ENCODE measurements at places on chromosomes 11 and 22.
A peak's percentile ranks its signal among the peaks of the same experiment; 100 is the strongest.

GRCh38 chr11:88801484-88802123 is 264.2 kb downstream of the GRM5 start:
- DNase-seq: no peak

- peak; percentile 45 for DNase-seq
Measured at GRCh38 chr11:30143098-30143705, 87.6 kb upstream of the FSHB start.

DNA sequence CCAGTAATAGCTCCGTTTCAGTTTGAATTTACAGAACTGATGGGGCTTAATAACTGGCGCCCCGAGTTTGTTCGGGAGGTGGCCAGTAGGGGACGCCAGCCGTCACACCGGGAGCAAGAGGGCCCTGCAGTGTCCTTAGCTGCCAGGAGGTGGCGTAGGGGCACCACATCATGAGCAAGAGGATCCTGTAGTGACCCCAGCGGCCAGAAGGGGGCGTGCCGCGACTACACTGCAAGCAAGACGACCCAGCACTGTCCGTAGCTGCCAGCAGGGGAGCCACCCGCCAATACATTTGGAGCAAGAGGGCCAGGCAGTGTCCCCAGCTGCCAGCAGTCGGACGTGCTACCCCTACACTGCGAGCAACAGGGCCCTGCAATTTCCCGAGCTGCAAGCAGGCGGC is 663.7 kb upstream of the B3GAT1 start:
- DNase-seq: peak; percentile 36

GRCh38 chr11:64533501-64533900 is 57.5 kb upstream of the SLC22A12 start:
- DNase-seq: no peak

DNA sequence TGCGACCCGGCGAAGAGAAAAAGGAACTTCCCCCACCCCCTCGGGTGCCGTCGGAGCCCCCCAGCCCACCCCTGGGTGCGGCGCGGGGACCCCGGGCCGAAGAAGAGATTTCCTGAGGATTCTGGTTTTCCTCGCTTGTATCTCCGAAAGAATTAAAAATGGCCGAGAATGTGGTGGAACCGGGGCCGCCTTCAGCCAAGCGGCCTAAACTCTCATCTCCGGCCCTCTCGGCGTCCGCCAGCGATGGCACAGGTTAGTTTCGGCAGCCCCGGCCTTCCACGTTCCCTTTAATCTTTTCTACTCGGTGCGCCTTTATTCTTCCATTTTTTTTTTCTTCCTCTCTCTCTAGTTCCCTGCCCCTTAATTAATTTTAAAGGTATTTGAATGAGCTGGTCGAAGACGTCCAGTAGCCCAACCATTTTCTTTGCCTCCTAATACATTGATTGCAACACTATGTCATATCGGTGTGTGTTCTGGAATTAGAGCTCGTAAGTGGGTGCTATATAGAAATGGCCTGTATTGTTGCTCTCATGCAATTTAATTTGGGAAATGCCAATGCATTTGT is 537 bp downstream of the EP300 start:
- DNase-seq: peak; percentile 42

DNA sequence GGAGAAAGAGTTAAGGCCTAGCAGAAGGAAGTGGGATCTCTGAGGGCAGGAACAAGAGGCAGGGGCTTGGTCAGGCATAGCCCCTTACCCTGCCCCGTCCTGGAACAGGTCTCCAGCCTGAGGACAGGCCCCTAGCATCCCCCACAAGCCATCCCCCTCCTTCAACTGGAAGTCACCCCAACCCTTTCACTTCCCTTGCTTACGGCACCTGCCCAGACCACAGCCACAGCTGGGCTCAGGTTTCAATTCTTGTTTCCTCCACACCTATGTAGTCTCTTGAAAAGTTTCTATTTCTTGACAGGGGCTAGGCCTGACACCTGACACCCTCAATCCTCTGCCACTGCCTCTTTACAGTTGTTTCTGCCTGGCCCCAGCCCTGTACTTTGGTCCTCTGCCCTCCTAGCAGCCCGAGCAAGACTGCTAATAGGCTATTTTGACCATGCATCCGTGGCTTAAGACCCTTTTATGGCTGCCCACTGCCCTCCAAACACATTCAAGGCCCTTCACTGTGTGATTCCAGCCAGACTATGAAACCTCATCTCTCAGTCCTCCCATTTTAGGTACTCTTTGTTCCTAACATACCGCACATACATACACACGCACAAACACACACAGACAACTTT is 10.9 kb upstream of the FCHSD2 start:
- no peak for DNase-seq

- DNase-seq: no peak
Measured at GRCh38 chr11:118896472-118896913, 12.8 kb downstream of the CXCR5 start.

GRCh38 chr22:39984746-39985145 is 10.0 kb upstream of the FAM83F start:
- no peak for DNase-seq

- no peak for DNase-seq
Measured at GRCh38 chr22:46579751-46580449, 40.3 kb upstream of the GRAMD4 start.

DNA sequence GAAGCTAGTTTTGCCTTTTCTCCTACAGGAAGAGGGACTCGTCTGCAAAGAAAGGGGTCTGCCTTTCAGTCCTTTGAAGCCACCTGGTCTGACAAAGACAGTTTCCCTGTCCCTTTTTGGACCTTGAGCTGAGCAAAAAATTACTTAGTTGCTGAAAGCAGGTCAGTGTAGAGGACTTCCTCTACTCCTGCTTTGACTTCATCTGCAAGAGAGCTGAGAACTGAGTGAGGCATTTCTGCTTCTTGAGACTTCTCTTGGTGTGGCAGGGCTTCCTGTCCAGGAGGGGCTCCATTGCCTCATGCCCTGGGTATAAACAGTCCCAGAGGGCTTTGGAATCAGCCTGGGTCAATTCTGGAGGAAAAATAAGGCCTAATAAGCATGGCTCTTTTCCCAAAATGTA is 73.1 kb downstream of the ZNRF3 start:
- DNase-seq: no peak

GRCh38 chr11:95991545-95991944 is 67.6 kb upstream of the MTMR2 start:
- no peak for DNase-seq

DNA sequence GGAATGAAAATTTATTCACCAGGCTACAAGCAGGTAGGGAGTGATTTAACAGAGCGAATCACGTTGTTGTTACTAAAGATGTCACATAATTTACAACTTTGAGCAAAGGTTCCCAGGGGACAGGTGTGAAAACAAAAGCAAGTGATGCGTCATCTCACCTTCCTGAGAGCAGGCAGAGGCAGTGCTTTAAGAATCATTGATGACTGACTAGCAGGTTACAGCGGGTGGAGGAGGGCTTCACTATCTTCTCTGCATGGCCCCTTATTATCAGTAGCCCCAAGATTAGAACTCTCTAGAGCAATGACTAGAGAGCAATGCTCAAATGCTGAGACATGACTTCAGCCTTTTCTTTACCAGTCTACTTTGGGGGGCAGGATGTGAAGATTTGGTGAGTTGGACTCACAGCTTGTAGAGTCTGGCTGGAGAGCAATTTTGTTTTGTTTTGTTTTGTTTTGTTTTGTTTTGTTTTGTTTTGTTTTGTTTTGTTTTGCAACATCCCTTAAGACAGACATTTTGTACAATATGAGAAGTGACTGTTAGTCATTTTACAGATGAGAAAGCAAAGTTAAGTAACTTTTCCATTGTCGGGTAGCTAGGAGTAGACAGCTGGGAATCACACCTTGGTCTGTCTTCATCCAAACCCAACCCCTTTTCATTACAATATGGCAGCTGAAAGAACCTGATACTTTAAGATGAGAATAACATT is 84.8 kb downstream of the SLC1A2 start:
- DNase-seq: no peak

DNA sequence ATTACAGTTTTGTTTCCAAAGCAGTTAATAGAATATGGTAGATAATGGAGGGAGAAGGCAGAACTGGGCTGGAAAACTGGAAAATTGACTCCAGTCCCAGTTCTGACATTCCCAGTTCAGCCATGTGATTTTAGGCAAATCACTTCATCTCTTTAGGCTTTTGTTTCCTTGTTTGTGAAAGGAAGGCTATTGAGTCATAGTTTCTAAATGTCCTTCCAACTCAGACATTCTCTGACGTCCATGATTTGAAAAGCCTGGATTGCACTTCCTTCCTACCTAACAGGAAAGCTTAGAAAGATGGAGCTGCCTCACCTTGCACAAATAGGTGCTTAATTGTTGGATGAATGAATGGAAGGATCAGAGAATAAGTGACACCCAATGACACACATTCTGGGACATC is 19.8 kb upstream of the GALNT18 start:
- peak; percentile 63 for DNase-seq

DNA sequence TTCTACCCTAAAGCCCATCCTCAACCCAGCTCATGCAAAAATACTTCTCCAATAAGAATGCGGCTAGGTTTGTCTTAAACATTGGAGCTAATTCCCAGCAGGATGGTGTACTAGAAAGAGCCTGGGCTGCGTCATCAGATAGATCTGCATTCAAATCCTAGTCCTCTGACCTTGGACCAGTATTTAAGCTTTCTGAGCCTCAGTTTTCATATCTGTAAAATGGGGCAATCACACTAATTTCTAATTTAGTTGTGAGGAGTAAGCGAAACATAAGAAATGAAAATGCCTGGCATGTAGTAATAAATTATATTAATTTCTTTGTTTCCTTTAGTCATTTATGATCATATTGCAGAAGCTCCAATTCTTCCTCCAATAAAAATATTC is 32.2 kb upstream of the ACCSL start:
- DNase-seq: no peak

GRCh38 chr22:25100948-25101347 is 98.7 kb upstream of the CRYBB3 start:
- no peak for DNase-seq

- no peak for DNase-seq
Measured at GRCh38 chr11:105854269-105854668, 167.8 kb downstream of the MSANTD4 start.

DNA sequence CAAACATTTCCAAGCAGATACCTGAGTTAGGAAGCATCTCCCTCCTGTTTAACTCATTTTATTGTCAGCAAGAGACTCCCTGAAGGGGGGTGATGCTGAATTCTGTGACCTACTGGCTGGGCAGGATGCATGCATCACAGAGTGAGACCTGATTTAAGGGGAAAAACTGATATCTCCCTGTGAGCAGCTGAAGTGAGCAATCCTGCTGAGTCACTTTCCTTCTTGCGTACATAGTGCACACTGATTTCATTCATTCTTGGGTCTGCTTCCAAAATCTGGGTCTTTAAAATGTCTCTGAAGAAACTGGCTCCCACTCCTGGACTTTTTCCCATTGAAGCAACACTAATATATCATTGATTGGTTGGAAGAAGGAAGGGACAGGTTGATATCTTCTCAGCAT is 23.3 kb downstream of the P4HA3 start:
- peak; percentile 94 for DNase-seq

GRCh38 chr11:128705124-128705920 is 11.4 kb downstream of the FLI1 start:
- DNase-seq: peak; percentile 88

- no peak for DNase-seq
Measured at GRCh38 chr11:63511048-63511748, 5.3 kb downstream of the LGALS12 start.

DNA sequence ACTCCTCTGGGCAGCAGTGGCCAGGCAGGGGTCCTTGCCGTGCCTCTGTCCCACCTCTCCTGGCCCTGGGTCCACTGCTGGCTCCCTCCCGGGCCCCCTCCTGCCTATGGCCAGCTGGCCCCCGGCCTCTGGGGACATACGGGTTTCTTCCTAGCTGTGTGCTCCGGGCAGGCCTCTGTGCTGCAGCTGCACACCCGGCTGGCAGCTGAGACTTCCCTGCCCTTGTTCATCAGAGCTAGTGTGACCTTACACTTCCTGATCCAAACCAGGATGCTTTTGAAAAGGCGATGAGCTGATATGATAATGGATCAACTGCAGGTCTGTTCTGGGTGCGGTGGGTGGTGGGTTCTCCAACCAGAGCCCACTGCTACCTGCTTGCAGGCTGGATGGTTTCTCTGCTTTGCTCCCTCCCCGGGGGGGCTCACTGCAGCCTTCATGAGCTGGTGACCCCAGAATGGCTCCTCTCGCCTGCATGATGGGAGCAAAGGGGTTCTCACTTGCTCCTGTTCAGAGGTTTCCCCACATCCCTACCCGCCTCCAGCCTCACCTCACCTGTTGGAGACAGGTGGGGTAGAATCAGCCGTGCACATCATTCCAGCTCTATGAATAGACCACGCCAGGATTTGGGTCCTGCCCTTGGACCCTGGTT is 13.3 kb downstream of the B3GAT1 start:
- DNase-seq: no peak

GRCh38 chr11:10544491-10545465 is 3.8 kb upstream of the RNF141 start:
- DNase-seq: no peak

GRCh38 chr11:78100676-78101472 is 21.2 kb upstream of the NDUFC2 start:
- DNase-seq: no peak

DNA sequence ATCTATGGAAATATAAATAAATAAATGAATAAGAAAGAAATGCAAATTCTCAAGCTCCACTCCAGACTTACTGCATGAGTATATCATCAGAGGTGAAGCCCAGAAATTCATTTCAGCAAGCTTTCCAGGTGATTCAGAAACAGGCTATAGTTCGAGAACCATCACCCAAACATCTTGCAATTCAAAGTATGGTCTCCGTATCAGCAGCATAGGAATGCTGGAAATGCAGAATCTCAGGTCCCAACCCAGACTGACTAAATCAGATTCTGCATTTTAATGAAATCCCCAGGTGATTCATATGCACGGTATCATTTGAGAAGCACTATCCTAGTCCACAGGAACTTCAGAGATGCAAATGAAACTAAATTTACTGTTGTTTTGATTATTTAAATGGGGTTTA is 95.3 kb downstream of the SERGEF start:
- DNase-seq: no peak

DNA sequence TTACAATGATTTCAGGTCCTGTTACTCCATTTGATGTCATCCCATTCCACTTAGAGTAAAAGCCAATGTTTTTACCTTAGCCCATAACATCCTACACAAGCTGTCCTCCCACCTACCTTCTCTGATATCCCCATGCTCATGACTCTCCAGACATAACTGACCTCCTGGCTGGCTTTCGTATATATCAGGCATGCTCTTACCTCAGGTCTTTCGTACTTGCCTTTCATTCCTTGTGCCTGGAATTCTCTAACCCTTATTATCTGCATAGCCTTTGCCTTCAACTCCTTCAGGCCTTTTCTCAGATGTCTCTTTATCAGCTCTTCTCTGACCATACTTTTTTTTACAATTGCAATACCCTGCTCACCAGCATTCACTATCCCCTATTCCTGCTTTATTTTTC is 10.3 kb upstream of the CYB5R2 start:
- DNase-seq: no peak

DNA sequence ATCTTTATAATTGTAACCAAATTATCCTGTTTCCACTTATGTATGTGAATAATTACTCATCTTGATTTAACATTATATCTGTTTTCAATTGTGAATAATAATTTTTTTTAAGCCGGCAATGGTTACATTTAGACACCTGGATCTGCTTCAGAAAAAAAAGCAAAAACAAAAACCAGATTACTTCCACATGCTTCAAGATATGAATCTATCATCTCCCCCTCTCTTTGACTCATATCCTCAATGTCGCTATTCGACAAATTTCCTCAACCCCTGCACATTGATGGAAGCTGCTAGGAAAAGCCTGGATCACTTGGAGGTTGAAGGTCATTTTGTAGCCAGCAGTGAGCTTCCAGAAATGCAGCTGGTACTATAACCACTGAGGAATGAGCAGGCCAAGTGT is 42.7 kb downstream of the SLC1A2 start:
- peak; percentile 54 for DNase-seq
